ENCODE measurements at places on chromosomes 6 and 20.
A peak's percentile ranks its signal among the peaks of the same experiment; 100 is the strongest.

DNA sequence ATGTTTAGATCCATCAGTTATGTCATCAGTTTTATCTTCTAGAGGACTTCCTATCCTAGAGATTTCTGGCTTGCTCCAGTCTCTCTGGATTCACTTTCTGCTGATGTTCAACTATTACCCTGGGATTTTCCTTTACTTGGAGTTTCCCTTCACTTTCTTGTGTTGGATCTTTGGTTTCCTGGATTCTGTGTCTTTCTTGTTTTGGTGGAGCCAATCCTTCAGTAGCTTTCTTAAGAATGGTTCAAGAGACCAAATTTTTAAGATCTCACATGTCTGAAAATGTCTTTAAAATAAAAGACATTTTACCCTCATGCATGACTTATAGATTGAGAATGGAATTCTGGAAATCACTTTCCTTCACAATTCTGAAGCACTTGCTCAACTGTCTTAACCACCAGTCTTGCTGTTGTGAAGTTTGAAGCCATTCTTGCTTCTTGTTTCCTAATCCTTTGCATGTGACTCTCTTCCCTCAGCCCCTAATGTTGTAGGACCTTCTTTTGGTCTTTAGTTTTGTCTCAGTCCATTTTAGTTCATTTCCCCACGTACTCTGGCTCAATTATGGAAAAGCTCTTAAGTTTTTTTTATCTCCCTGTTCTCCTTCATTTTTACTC lies 87.9 kb downstream of the ARID1B start:
- no peak for DNase-seq

GRCh38 chr20:18263723-18264122 lies 24.6 kb upstream of the ZNF133 start:
- DNase-seq: peak; percentile 86

GRCh38 chr6:89298680-89299465 lies 16.2 kb downstream of the GABRR2 start:
- DNase-seq: no peak

GRCh38 chr6:109772883-109773431 lies 81.9 kb downstream of the FIG4 start:
- peak; percentile 48 for DNase-seq

GRCh38 chr20:32869562-32869961 lies 10.8 kb downstream of the EFCAB8 start:
- DNase-seq: no peak

DNA sequence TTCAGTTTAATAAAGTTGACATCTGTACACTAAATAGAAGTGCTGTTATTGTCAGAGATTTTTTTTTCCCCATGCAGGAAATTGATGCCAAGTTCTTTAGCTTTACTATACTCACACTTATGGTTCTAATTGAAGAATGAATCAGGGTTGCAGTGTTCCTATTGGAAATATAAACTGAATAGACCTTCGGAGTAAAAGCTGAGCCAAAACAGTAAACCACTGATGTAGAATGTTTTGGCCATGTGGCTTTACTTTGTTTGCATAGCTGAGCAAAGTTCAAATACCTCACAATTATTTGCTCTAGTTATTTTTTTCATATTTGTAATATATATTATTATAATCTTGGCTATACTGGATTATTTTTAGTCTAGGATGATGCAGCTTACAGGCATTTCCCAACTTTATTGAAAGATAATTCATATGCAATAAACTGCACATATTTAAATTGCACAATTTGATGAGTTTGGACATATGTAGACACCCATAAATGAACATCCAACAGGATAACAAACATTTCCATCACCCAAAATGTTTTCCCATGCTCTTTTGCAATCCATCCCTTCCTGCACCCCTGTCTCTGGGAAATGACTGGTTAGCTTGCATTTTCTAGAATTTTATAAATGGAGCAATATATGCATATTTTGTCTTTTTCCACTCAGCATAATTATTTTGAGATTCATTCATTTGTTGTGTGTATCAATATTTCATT lies 105.8 kb upstream of the NOX3 start:
- no peak for DNase-seq

- no peak for DNase-seq
Observed at GRCh38 chr20:62986257-62986800, 20.4 kb downstream of the BHLHE23 start.

Data from mucosa of gallbladder (tissue), 1 donor.